ENCODE measurements at places on chromosomes 5 and 9.
A peak's percentile ranks its signal among the peaks of the same experiment; 100 is the strongest.

GRCh38 chr5:69248019-69248418 is 13.3 kb downstream of the CDK7 start:
- DNase-seq, result no peak

GRCh38 chr5:143970159-143970558 is 158.2 kb downstream of the HMHB1 start:
- no peak for DNase-seq

GRCh38 chr5:10556289-10556807 is 7.5 kb upstream of the ANKRD33B start:
- peak; percentile 89 for DNase-seq

DNA sequence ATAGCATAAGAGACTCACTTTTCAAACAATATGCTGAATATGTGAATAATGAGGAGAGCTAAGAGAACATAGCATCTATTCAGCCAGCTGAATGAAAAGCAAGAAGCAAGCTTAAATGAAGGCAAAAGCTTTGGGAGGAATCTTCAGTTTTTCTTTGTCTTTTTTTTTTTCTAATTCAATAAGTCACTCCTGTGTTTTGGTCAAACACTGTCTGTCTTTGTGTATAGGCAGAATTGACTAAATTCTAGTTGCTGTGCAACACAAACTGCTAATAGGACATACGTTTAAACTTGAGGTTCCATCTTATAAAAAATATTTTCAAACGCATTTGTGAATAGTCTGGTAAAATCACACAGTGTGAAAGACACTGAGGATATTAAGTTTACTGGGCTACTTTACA is 156.9 kb upstream of the KCNN2 start:
- DNase-seq, result no peak

GRCh38 chr9:114355821-114356220 is 26.2 kb downstream of the ORM2 start:
- DNase-seq, result no peak

- no peak for DNase-seq
These were observed 153.8 kb downstream of the GOLPH3 start for GRCh38 chr5:32020271-32020670.

GRCh38 chr9:120875643-120875953 is 1.4 kb downstream of the PHF19 start:
- DNase-seq, result no peak

- no peak for DNase-seq
These were observed 4.8 kb downstream of the RECK start for GRCh38 chr9:36041506-36041905.

DNA sequence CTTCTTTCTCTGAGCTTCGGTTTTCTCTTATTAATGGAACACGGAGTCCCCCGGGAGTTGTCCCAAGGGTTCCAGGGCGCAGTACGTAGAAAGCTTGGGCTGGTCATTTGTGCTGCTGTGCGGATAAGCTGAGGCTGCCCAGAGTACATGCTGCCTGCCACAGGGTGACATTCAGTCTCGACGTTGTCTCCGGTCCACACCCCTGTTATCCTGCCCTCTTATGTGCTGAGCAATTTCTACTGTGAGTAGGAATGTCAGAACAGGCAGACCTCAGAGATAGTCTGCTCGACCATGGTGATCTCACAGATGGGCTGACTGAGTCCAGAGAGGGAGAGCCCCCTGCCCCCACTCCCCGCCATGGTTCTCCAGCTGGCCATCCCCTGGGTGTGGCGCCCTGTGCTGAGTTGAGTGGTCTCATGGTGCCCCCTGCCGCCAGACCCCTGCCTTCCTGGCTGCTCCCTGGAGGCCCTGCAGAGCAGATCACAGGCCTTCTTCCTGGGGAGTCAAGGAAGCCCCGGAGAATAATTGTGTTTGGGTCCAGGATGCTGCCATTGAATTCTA is 124.0 kb downstream of the RGS3 start:
- peak; percentile 53 for DNase-seq

DNA sequence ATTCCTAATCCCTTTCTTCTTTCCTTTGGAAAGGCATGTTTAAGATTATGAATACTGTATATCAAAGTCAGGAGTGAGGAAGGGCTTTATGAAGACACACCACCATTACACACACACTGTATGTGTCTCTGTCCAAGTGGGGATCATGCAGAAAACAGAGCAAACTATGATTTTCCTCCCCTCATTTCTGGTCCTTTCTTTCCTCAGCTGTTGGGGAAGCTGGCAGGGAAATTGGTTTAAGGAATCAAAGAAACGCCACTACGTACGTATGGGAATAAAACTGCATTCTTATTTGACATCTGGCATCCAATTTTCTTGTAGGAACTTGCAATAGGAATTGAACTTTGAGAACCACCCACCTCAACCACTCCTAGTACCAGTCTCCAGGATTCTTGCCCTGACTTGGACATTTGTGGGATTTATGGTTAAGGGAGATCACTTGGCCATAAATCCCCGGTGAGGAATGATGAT is 125.8 kb downstream of the PDE4D start:
- DNase-seq, result no peak

DNA sequence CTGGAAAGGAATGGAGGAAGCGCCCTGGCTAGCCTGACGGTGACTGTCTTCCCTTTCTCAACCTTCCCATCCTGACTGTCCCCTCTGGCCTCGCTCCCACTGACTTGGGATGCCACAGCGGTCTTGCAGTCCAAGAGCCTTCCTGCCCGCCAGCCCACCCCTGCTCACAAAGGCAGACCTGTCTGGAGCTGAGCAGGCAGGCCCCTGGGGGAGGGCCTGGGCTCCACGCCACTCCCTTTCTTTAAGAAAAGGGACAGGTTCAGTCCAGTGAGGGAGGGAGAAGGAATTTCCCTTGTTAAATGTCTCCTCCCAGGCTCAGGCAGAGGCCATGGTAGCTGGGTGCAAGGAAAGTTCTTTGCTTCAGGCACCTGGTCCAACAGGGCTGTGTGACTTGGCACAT is 18.1 kb downstream of the FGF1 start:
- no peak for DNase-seq

GRCh38 chr5:20360263-20360662 is 372.3 kb upstream of the CDH18 start:
- DNase-seq, result no peak

- peak; percentile 6 for DNase-seq
These were observed 508.3 kb downstream of the EBF1 start for GRCh38 chr5:158591301-158591863.

DNA sequence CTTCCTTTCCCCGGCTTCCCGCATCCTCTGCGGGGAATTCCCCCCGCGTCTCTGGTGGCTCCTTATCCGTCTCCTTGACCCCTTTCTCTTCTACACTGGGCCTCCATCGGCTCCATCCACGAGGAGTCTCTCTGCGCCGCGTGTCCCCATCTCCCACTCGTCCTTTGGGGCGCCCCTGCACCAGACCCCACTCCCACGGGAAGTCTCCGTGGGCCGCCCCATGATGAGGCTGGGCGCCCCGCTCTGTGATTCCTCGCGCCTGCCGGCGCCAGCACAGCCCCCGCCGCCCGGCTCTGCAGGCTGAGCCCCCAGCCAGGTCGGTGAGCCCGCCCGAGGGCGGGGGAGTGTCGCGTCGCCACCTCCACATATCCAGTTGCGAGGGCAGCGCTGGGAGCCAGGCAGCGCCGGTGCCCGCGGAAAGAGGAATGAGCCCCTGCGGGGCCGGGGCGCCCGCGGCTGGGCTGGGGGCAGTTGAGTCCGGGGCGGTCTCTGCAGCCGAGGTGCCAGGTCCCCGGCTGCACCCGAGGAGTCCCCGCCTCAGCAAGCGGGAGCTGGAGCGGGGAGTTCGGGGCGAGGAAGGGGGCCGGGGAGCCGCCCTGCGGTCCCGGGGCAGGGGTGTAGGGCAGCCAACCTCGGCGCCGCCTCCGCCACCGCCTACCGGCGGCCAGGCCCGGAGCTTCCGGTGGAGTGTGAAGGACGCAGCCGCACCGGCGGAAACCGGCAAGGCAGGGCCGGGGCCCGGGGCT is 2.1 kb upstream of the TRAF1 start:
- peak; percentile 62 for DNase-seq

GRCh38 chr5:74301576-74301975 is 339.0 kb downstream of the ENC1 start:
- no peak for DNase-seq

DNA sequence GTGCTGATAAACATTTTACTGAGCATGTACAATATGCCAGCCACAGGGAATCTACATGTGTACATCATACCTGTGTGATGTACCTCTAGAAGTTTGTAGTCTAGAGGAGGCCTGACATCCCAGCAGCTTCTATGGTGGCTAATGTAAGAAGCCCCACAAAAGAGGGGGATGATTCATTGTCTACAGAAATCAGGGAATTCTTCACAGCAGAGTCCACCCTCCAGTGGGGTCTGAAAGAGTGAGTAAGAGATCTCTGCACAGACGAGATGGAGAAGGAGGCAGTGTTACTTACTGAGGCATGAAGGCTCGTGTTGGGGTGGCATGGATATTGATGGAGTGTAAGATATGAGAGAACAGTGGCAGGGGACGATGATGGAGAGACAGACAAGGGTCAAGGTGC is 103.0 kb downstream of the NTRK2 start:
- peak; percentile 2 for DNase-seq

DNA sequence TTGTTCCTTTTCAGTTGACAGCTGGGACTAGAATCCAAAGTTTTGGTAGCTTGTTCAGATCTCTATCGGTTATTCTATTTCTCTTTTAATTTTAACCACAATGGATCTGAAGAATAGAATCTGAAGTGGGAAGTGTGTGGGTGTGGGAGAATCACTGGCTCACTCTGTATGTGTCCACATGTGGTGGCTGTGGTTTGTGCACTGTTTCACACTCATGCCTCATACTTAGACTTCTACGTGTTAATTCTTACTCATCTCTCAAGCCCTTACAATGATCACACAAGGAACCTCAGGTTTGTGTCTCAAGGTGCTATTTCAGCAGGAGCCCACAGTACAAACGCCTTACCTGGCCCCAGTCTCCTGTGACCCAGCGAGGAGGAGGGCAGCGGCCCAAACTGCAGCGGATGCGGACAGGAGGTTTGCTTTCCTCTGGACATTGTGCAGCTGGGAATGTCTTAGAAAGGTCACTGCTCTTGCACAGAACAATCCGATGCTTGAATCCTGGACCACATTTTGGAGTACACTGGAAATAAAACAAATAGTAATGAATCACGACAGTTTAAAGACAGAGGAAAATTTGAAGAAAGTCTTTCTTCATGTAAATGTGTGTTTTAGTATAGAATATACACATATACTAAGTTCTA is 309.1 kb downstream of the ADAMTS6 start:
- peak; percentile 72 for DNase-seq

GRCh38 chr5:55694152-55694830 is 17.8 kb downstream of the SLC38A9 start:
- DNase-seq, result peak; percentile 60

- peak; percentile 34 for DNase-seq
These were observed at the start of gene GRIN3A for GRCh38 chr9:101738566-101739183. Gene GRIN3A, minus strand, starts transcription at chr9:101738647. Its CDS starts 668 bp downstream, at chr9:101737979.

DNA sequence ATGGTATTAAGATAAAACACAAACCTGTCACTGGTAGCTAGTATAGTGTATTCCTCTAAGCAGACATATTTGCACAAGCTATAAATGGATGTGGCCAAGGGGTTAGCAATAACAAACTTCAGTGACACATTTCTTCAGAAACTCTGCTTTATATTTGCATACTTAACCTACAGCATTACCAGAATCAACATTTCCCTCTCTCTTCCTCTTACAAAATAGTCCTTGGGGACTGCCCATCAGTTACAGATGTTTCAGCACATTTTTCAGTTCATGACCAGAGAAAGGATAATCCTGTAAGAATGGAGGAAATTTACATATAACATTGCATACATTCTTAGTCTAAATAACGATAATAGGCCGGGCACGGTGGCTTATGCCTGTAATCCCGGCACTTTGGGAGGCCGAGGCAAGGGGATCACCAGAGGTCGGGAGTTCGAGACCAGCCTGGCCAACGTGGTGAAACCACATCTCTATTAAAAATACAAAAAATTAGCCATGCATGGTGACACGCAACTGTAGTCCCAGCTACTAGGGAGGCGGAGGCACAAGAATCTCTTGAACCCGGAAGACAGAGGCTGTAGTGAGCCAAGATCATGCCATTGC is 25.3 kb upstream of the SLC1A1 start:
- no peak for DNase-seq

- no peak for DNase-seq
These were observed 143.5 kb upstream of the PPP1R2B start for GRCh38 chr5:156706631-156707030.

- DNase-seq, result no peak
These were observed 15.5 kb upstream of the FAF2 start for GRCh38 chr5:176432707-176433106.

Data from ELR (cell line).